ENCODE measurements at places on chromosomes 2 and 18. TPM values are rescaled to one million over a fixed set of nuclear protein-coding genes. Genes with fewer than 3 reads are reported as not detected.
A peak's percentile ranks its signal among the peaks of the same experiment; 100 is the strongest.

The SCN1A gene
- total RNA-seq, result not detected

The SERPINB7 gene
- not detected for total RNA-seq

- H3K4me1 ChIP-seq, result no peaks in the 10 kb centered on the region
- DNase-seq, result no peak
- no peaks in the 10 kb centered on the region for H3K27me3 ChIP-seq
- no peak overlapping the region for H3K27ac ChIP-seq
- no peak overlapping the region for H3K4me3 ChIP-seq
Measured at GRCh38 chr2:30933496-30933895, 126.2 kb upstream of the CAPN13 start.

DNA sequence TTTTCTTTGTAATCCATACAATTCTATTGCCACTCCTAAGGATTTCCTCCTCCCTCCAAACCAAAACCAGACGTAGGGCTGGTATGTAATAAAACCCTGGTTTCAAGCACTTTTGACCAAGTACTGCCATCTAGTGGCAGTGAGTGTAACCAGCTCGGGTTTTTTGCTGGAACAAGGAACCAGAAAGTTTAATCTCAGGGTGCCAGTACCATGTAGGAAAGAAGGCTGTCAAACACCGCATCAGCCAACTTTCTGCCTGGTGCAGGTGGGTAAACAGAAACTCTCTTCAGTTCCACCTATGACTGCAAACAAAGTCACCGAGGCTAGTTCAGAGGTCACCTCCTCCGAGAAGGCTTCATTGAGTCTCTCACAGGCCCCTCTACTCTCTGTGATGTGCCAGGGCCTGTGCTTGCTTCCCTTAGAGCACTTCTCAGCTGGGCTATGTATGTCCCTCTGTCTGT, 10.2 kb upstream of the THNSL2 start:
- no peak overlapping the region for H3K4me3 ChIP-seq
- no peaks in the 10 kb centered on the region for H3K4me1 ChIP-seq
- no peak for DNase-seq
- no peak overlapping the region for H3K27ac ChIP-seq
- H3K27me3 ChIP-seq, result peaks cover 29% of the 10 kb centered on the region

- no peaks in the 10 kb centered on the region for H3K36me3 ChIP-seq
- H3K27me3 ChIP-seq, result peaks cover 35% of the 10 kb centered on the region
- no peak for DNase-seq
- no peaks in the 10 kb centered on the region for H3K4me1 ChIP-seq
Measured at GRCh38 chr2:119649364-119649917, 29.6 kb upstream of the TMEM177 start.

DNA sequence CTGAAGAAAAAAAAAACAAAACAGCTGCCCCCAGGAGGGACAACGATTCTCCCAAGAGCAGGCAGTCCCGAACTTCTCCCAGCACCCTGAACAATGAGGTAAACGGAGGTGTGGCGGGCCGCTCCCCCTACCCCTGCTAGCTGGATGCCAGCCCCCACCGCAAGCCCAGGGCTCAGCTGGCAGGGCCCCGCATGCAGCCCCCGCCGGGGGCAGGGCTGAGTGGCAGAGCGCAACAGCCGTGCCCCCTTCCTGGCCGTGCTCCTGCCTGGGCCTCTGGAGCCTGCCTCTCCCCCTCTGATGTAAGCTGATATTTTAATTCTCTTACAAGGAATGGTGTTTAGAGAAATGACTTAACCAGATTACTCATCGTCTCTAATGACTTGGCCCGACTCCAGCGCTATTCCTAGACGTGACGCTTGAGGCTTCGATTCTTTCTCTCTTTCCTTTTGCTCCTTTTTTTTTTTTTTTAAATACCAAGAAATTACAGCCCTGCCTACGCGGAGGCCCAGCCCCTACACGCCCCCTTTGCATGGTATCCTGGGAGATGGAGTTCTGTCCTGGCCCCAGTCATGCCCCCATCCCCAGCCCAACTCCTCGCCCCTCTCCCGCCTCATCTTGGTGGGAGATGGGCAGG, 4.6 kb upstream of the ARID5A start:
- peak; percentile 94 for DNase-seq
- peaks cover 56% of the 10 kb centered on the region for H3K4me1 ChIP-seq
- H3K27me3 ChIP-seq, result peaks cover under 1% of the 10 kb centered on the region
- H3K36me3 ChIP-seq, result no peaks in the 10 kb centered on the region

DNA sequence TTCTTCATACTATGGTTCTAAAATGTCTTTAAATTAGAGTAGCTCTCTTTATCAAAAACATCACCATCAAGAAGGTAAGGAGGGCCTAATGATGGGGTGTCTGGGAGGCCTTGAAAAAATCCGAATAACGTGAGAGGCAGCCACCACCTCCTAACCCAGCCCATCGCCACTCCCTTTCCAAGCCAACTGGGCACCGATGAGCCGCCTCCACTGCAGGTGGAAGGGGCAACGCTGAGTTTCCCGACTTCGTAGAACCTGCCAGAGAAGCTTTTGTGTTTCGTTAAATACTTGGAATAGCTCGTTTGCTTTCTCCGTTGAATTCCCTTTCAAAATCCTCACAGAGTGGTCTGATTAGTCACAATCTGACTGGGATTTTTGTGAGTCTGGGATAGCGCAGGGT, 22.0 kb upstream of the RPL31 start:
- DNase-seq, result no peak
- no peak overlapping the region for H3K4me3 ChIP-seq
- peaks cover 16% of the 10 kb centered on the region for H3K4me1 ChIP-seq
- H3K27ac ChIP-seq, result no peak overlapping the region
- H3K27me3 ChIP-seq, result no peaks in the 10 kb centered on the region
- H3K36me3 ChIP-seq, result peaks cover 26% of the 10 kb centered on the region

DNA sequence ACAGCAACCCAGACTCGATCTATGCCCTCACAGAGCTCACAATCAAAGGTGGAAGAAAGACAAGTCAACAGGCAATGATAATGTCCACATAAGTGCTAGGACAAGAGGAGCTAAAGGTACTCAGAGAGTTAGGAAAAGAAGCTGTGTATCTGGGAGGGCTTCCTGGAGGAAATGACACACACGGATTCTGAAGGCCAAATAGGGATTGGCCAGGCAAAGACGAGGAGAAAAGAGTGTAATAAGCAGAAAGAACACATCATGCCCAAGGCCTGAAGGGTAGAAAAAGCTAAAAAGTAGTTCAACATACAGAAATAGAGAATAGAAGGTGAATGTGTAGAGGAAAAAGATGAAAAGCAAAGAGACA, 36.1 kb downstream of the VIT start:
- no peaks in the 10 kb centered on the region for H3K27me3 ChIP-seq
- H3K4me1 ChIP-seq, result peaks cover 15% of the 10 kb centered on the region
- no peak for DNase-seq
- H3K4me3 ChIP-seq, result no peak overlapping the region

DNA sequence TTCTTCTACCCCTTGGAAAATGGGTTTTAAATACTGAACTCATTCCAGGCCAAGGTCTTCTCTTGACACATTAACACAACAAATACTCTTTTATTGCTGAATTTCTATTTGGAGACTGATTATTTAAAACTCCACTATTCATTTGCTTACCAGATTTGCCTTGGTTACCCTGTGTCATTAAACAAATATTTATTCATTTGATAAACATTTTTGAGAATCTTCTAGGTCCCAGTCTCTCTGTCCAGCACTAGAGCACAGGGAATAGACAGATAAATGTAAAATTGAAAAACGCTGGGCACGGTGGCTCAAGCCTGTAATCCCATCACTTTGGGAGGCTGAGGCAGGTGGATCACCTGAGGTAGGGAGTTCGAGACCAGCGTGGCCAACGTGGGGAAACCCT, 9.8 kb upstream of the MRO start:
- peaks cover 22% of the 10 kb centered on the region for H3K27me3 ChIP-seq
- no peak for DNase-seq
- H3K4me3 ChIP-seq, result no peak overlapping the region
- H3K27ac ChIP-seq, result no peak overlapping the region

DNA sequence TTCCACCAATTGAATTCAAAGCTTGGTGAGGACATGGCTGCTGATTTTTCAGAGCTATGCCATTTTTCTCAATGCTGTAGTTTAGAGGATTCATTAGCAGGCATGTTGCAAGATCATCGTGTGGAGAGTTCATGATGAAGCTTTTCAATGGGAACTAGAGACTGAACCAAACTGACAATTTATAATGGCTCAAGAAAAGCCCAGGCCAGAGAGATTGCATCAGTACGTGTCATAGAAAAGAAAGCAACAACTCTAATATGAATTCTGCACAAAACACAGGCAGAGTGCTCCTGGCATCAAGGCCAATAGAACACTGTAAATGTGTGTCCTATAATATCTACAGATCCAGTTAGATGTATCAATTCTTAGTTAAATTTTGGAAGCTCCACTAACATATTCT, 477.6 kb downstream of the LRP1B start:
- no peaks in the 10 kb centered on the region for H3K4me1 ChIP-seq
- H3K36me3 ChIP-seq, result no peaks in the 10 kb centered on the region
- H3K27me3 ChIP-seq, result no peaks in the 10 kb centered on the region
- DNase-seq, result no peak

DNA sequence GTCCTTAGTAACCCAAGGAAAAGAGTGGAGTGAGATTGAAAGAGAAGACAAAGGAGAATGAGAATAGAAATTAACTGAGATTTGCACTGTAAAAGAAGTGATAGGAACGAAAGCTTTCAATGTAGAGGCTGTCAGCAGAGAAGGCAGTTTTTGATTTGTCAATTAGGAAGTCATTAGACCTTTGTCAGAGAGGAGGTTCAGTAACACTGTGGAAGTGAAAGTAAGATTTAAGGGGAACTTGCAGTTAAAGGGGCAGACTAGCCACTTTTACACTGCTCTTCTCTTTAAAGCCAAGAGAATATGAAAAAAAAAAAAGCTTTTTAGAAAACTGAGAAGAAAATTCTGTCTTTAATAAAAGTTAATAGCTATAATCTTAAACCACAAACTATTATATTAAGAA, 11.5 kb upstream of the KYNU start:
- H3K27ac ChIP-seq, result peak overlapping the region; percentile 67
- no peaks in the 10 kb centered on the region for H3K36me3 ChIP-seq
- H3K27me3 ChIP-seq, result no peaks in the 10 kb centered on the region
- no peak for DNase-seq
- peaks cover 55% of the 10 kb centered on the region for H3K4me1 ChIP-seq

DNA sequence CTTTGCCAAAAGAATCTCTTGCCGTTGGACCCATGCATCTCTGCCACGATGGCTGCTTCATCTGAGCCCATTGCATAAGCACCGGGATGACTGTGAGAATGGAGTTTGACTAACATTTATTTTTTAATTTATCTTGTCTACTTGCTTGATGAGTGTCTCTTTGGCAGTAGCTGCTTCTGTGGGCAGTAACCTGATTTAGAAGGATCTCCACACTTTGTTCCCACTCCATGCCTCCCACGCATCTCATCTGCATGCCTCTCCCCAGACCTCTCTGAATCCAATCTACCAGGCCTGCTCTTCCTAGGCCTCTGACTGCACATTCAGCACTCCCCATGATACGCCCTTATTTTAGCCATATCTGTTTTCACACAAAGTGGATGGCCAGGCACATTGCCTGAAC, 23.7 kb upstream of the TMX3 start:
- peaks cover 18% of the 10 kb centered on the region for H3K4me1 ChIP-seq
- H3K27me3 ChIP-seq, result no peaks in the 10 kb centered on the region
- no peak for DNase-seq

DNA sequence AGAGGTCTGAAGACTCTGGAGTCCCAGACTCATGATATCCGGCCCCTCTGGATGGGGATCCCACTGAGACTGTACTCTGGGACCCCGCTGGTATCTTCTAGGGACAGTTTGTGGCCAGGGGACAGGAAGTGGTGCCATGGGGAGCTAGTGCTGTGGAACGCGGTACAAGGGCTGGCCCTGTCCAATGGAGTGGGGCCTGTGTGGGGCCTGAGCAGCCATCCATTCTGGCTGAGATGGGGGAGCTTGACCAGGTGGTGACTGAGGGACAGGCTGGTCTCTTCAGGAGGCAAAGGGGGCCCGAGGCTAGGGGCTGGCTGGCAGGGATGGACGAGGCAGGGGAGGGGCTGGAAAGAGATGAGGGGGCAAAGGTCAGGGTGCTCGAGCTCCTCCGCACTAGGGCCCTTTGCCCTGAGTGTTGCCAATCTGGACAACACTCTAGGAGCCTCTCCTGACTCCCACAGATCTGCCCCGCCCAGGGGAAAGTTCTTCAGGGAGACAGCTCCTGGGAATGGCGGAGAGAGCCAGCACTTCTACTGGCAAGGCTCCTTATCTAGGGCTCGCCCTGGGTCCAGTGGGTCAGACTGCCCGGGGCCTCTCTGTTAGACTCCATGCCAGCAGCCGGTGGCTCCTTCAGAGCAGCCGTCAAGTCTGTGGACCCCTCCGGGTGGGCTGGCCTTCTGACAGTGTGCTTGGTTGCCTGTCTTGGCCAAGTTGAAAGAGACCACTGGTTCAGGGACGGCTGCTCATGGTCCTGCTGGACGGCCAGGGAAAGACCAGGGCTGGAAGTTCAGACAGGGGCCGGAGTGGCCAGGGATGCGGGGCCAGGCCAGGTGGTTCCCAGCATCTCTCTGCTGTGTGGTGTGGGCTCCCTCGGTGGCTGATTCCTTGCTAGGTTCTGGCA, 12.3 kb downstream of the MALL start:
- H3K4me3 ChIP-seq, result no peak overlapping the region
- H3K27me3 ChIP-seq, result peaks cover 4% of the 10 kb centered on the region
- DNase-seq, result no peak
- H3K36me3 ChIP-seq, result no peaks in the 10 kb centered on the region

GRCh38 chr2:162731917-162732804, 106.4 kb downstream of the KCNH7 start:
- no peak overlapping the region for H3K4me3 ChIP-seq
- no peak for DNase-seq
- H3K27me3 ChIP-seq, result peaks cover 2% of the 10 kb centered on the region
- no peaks in the 10 kb centered on the region for H3K4me1 ChIP-seq
- H3K27ac ChIP-seq, result no peak overlapping the region

DNA sequence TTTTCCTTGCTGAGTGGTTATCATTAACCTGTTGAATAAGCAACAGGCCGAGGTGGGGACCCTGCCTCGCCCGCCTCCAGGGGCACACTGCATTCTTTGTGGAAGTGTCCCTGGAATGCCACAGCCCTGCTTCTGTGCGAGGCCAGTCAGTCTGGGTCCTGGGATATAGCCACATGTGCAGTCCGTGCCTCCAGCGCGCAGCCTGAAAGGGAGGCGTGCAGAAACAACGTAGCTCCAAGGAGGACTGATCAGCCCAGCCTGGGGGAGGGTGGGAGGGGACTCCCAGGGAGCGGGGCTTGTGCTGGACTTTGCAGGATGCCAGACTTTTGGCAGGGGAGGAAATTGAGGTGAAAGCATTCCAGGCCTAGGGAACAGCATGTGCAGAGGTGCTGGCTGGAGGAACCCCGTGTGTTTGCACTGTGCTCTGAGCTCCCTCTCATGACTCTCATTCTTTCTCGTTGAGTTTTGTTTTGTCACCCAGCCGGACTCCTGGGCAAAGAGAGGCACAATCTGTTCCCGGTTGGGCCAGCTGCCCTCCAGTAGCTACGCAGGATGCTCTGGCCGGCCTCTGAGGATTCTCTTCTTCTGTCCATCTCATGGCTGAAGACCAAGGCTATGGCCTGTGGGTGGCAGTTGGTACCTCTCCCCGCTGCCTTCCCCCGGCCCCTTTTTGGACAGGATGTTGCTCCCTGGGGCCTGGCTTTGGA, 39.7 kb downstream of the HPCAL1 start:
- peaks cover 62% of the 10 kb centered on the region for H3K4me1 ChIP-seq
- DNase-seq, result no peak
- no peak overlapping the region for H3K4me3 ChIP-seq
- H3K27me3 ChIP-seq, result no peaks in the 10 kb centered on the region
- H3K36me3 ChIP-seq, result no peaks in the 10 kb centered on the region

- H3K4me3 ChIP-seq, result no peak overlapping the region
- no peak for DNase-seq
- H3K27ac ChIP-seq, result no peak overlapping the region
- H3K27me3 ChIP-seq, result peaks cover 3% of the 10 kb centered on the region
- H3K4me1 ChIP-seq, result peaks cover 18% of the 10 kb centered on the region
Measured at GRCh38 chr2:38498045-38498481, 104.7 kb downstream of the HNRNPLL start.

Data from osteocyte (in vitro differentiated cells).